Uterus (tissue), 4 donors: ENCODE measurements at places on chromosomes 12 and 14. TPM values are rescaled to one million over a fixed set of nuclear protein-coding genes. Genes with fewer than 3 reads are reported as not detected.

Gene DRAM1
- 7.1 TPM for total RNA-seq

Gene RPL10L
- total RNA-seq, result not detected

Gene CMA1
- total RNA-seq, result not detected

Gene PIK3C2G
- 0.34 TPM for total RNA-seq

Gene C1S
- 554 TPM for total RNA-seq

DNA sequence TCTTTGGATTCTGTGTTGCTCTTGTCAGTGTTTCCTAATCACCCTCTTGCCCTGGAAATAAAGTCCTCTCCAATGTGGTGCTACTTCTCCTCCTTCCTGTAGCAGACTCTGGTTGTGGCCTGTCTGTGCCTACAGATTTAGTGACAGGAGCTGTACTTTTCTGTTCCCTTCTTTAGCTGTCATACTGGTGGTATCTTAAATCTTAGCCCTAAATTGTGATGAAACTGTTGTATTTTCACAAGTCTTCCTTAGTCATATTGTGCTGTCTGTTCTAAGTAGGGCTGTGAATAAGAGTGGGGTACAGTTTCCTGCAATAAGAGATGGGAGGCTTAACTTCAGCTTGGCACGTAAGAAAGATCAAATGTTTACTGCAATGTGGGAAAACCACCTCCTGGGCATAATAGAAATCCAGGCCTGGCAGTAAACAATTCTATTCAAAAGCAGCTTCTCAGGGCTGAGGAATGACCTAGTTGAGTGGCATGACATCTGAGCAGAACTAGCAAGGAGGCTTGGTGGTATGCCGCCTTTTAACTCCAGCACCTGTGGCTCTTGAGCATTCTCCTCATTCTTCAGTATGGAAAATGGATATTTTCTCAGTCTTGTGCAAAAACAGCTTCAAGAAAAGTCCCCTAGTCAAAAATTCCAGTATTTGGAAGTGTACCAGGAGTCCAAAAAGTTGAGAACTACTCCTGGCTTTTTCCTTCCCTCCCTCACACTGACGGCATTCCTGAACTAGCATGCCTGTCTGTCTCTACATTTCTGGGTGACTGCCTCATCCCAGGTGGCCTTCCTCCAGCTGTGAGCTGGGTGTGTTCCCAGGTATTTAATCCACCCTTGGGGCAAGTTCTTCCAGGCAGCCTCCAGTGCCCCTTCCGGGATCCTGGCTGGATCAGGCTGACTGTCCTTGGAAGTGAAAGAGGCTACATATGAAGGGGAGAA lies 19.5 kb downstream of the ANO6 start:
- peak; percentile 30 for DNase-seq

GRCh38 chr14:50364792-50365191 lies 31.9 kb downstream of the CDKL1 start:
- no peak for DNase-seq

DNA sequence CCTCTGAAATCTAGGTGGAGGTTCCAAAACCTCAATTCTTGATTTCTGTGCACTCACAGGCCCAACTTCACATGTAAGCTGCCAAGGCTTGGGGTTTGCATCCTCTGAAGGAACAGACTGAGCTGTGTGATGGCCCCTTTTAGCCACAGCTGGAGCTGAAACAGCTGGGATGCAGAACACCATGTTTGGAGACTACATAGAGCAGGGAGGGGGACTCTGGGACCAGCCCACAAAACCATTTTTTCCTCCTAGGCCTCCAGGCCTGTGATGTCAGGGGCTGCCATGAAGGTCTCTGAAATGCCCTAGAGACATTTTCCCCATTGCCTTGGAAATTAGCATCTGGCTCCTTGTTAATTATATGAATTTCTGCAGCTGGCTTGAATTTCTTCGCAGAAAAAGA lies 1025.9 kb upstream of the NOVA1 start:
- no peak for DNase-seq

DNA sequence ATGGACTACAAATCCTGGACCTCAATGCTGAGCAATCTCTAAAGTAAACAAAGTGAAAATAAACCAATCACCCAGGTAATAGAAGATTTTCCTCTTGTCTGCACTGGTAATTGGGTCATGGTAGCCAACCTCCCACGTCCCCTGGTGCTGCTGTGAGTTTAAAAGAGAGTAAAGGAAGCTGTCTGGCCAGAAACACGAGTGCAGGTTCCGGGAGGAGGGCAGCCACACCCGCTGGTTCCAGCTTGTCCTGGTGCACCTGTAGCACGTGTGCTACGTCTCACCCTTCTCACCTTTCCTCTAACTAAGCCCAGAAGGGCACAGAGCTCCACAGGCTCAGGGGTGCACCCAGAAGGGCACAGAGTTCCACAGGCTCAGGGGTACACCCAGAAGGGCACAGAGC lies 5.4 kb downstream of the CRACR2A start:
- DNase-seq, result no peak

DNA sequence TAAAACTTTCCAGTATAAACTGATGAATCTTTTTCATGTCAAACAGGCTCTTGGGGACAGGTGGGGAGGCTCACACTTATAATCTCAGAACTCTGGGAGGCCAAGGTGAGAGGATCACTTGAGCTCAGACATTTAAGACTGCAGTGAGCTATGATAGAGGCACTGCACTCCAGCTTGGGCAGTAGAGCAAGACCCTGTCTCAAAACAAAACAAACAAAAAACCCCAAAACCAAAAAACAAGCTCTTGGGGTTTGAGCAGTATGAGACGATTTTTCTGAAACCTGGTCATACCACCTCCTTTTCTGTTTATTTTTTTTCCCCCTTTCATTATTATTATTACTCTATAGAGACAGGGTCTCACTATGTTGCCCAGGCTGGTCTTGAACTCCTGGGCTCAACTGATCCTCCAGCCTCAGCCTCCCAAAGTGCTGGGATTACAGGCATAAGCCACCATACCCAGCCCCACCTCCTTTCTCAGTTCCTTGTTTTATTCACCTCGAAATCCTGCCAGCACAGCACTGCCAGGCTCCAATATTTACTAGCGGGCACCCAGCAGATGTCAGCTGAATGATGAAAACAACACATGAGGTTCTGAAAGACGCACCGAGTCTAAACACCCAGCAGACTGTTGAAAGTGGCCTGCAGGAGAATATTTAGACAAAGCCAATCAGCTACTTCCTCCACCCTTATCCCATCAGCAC lies 19.5 kb upstream of the CDK17 start:
- no peak for DNase-seq

GRCh38 chr12:66282244-66282643 lies 20.0 kb upstream of the HELB start:
- DNase-seq, result no peak

DNA sequence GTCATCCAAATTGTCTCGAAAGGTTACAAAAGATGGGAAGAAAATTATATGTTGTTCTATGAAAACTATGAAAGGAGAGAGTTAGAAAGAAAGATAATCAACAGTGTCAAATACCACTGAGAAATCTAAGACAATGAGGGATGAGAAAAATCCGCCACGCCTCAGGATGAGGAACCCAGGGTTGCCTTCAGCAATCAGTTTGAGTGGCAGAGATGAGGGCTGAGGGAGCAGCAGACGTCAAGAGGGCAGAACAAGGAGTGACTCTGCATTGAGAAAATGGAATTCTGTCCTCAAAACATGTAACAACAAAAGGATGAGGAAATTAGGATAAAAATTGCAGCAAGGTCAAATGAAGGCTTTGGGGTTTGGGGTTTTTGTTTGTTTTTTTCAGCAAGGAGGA lies 18.3 kb upstream of the OXA1L start:
- DNase-seq, result no peak

DNA sequence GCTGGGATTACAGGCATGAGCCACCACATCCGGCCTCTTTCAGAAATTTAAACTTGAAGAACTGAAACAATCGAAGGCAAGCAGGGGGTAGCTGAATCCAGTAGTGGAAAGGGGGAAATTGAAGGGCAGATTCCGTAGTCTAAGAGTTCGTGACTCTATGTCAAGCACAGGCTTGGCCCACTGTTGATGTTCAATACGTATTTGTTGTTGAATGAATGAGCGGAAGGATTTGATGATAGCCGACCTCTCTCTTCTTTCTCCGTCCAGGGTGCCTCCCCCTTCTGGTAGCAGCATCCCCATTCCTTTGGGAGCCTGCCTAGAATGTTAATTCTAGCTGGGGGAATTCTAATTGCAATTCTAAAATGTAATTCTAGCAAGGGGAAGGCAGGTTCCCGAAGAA lies 59.8 kb upstream of the MED13L start:
- no peak for DNase-seq

DNA sequence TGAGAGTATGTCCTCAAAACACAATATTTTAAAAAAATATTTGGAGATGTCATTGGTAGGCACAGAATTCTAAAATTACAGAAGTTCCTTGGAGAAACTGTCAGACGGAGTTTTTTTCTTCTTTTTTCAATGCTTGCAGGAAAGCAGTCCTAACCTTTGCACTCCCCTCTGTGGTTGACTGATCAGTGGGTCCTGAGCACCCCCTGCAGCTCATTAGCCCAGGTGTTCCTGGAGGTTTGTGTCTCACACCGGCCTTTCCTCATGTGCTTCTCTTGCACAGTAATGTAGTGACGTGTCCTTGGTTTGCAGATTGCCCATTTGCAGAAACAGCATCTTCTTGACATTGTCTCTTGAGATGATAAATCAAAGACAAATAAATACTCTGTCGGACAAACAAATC lies 513.0 kb downstream of the TMEM121 start:
- DNase-seq, result no peak
